ENCODE measurements at places on chromosomes 5 and 9.

- DNase-seq, result no peak
Observed at GRCh38 chr9:132175431-132175830, 13.6 kb downstream of the NTNG2 start.

GRCh38 chr5:173922527-173922926, 34.4 kb downstream of the CPEB4 start:
- no peak for DNase-seq

- DNase-seq, result no peak
Observed at GRCh38 chr9:37700131-37700530, 49.4 kb downstream of the FRMPD1 start.

DNA sequence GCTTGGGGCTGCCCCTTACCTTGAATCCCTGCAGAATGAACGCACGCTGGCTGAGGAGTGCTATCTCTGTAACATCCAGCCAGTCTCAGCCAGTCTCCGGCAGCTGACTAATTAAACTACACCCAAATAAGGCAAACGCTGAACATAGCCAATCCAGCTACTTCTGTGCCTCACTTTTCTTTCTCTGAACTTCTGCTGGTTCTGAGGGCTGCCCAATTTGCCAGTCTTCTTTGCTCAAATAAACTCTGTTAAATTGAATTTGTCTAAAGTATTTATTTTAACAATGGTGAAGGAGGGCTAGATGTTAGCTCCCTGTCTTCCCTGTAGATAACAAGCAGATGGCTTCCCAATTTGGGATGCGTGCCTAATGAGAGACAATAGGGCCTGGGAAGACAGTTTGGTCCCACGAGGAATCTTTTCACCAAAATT, 154.0 kb upstream of the NFIL3 start:
- DNase-seq, result no peak

- DNase-seq, result no peak
Observed at GRCh38 chr9:108865037-108865436, 3.0 kb downstream of the ACTL7A start.

DNA sequence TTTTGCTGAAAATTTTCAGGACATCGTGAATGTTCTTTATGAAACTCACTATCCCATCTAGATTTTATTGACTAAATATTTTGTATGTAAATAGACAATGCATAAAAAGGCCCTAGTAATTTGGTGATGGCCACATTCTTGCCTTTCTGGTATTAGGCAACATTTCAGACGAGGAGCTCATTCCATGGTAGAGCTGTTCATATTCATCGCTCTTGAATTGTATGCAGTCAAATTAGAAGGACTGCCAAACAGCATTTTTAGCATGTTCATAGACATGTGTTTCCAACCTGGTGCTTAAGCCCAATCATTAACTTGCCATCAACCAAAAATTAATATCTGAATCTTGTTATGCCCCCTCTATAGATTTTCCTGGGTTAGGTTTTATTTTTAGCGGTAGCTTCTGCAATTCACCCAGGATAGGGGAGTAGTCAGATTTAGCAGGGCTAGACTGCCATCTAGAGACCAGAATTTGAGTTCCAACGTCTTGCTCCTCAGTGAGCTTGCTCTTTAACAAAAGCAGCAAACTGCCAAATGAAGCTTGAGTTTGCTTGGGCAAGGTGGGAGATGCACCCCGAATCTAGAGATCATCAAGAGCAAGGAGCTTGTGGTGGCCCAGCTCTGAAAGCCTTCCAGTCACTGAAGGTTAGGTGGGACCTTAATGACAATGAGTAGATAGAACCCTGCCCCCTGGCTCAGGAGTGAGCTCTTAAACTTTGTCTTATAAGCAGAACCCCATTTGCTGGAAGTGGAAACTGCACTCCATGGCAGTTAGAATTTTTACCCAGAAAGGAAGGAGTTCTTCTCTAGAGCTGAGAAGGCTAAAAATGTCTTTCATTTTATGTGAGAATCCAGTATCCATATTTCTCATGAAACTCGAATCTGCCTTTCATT, 456.2 kb downstream of the RASEF start:
- DNase-seq, result no peak

DNA sequence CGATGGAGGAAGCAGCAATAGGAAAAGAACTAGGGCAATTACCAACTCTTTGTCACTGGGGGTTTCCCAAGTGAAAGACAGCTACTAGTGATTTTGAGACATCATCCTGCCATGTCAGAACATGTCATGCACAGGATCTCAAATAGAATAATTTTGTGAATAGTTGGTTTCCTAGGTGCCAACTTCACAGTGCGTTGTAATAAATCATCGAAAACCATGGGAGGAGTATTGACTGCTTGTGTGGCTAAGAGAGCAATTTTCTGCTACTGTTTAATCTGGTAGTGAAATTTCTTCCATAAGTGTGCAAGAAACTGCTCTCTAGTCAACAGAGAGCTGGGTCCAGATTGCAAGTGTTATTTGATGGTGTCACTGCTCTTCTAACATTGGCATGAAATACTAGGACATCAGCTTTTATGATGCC, 168.6 kb downstream of the NNT start:
- no peak for DNase-seq

DNA sequence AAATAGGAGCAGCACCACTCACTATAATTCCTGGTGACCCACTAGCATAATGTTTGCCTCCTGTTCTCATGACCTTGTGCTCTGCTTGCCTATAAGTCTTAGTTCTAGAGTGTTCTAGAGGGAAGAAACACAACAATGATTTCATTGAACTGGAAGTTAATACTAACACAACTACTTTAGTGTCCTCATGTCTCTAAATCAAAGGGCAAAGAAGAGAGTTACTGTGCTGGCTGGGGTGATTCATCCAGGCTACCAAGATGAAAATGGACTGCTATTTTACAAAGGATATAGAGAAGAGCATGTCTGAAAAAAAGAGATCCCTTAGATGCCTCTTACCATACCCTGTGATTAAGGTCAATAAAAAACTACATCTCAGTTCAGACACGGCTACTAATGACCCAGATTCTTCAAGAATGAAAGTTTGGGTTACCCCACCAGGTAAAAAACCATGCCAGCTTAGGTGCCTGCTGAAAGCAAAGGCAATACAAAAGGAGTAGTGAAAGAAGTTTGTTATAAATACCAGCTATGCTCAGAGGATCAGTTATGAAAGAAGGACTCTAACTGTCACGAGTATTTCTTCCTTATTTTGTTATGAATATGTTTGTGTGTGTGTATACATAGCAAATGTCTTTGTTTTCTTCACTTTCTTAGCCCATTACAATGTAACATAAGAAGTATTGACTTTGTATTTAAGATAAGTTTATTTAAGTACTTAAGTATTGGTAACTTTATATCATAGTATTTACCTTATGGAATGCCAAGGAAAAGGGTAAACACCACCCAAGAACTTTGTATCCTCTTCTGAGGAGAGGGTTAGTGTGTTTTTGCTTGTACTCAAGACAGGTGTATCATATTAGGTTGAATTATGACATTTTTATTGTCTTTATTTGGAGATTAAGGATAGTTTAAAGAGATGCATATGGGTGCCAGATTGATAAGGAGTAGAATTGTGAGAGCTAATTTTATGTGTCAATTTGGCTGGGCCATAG, 314.1 kb upstream of the PTGER4 start:
- no peak for DNase-seq

- DNase-seq, result no peak
Observed at GRCh38 chr9:7118633-7119032, 360.9 kb downstream of the KDM4C start.

DNA sequence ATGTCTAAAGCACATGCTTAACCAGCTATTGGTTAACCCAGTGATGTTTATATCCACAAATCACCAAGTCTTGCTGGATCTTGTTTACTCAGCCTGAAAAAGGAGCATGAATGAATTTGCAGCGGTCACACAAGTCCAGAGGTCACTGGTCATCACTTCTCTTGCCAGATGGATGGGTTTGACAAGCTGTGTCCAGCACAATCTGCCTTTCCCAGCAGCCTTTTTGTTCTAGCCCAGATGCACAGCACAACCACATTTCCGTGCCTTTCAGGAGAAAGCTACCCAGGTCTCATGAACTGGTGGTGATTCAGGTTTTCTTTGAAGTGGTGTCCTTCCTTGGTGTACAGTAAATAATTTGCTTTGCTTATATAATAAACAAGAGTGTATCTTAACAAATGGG, 32.1 kb downstream of the TMEM252 start:
- no peak for DNase-seq

- DNase-seq, result no peak
Observed at GRCh38 chr9:79215821-79216220, 355.9 kb upstream of the TLE4 start.

DNA sequence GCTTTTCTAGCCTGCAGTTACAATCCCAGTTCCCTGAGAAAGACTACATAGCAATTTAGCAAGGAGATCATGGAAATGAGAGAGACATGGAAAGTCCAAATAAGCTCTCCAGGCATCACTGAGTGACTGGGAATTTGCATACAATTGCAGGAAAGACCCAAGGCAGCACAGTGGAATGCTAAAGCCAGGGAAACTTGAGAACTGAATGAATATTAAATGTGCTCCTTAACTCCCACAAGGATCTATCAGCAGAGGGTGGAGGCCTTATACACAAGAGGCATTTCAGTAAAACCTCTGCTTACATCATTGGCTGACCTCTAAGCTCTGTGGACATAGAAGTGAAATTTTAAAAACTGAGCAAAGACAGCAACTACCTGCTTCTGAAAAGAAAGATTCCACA, 355.6 kb upstream of the DAB2 start:
- no peak for DNase-seq

- DNase-seq, result no peak
Observed at GRCh38 chr5:80140496-80140895, 105.3 kb downstream of the THBS4 start.

- DNase-seq, result no peak
Observed at GRCh38 chr9:72023596-72023995, 36.8 kb downstream of the C9orf57 start.

DNA sequence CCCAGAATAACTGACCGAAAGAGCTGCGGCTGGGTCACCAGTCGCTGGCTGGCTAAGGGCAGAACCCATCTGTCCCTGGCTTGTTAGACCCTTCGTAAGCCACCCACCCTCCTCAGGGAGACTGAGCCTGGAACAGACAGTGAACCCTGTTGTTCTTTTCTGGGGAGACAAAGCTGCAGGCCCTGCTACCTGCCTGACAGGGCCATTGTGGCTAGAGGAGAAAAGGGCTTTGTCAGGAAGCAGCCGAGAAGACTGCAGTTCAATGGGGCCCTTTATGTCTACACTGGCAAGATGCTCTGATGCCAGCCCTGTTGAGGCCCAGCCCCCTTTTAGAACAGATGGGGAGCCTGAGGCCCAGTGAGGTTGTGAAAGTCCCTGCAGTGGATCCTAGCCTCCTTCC, 3.7 kb upstream of the NIPAL4 start:
- no peak for DNase-seq

DNA sequence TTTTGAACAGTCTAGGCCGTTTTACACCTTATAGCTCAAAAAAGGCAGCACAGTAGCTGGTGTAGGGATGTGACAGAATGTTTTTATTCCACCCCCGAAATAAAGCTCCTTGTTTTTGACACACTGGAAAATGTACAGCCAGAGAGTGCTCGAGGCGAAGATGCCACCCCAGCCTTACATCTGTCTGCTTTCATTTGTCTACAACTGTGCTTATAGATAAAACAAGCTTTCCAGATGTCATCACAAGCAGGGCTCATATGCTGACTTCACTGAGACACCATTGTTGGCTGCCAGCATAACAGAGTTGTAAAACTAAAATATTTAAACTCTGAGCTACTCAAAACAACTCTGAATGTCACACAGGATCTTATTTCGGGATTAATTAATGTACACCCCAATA, 386.3 kb downstream of the BNC2 start:
- DNase-seq, result no peak

DNA sequence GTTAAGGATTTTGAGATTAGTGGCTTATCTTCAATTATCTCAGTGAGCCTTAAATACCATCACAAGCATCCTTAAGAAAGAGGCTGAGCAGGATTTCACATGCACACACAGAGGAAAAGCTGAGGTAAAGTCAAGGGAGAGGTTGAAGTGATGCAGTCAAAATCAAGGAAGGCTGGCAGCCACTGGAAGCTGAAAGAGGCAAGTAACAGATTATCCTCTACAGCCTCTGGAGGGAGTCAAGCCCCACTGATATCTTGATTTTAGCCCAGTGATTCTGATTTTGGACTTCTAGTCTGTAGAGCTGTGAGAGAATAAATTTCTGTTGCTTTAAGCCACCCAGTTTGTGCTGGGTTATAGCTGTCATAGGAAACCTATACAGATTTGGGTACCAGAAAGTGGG, 80.1 kb downstream of the ANKRD31 start:
- DNase-seq, result no peak

GRCh38 chr9:81079055-81079454, 610.3 kb downstream of the TLE1 start:
- no peak for DNase-seq

DNA sequence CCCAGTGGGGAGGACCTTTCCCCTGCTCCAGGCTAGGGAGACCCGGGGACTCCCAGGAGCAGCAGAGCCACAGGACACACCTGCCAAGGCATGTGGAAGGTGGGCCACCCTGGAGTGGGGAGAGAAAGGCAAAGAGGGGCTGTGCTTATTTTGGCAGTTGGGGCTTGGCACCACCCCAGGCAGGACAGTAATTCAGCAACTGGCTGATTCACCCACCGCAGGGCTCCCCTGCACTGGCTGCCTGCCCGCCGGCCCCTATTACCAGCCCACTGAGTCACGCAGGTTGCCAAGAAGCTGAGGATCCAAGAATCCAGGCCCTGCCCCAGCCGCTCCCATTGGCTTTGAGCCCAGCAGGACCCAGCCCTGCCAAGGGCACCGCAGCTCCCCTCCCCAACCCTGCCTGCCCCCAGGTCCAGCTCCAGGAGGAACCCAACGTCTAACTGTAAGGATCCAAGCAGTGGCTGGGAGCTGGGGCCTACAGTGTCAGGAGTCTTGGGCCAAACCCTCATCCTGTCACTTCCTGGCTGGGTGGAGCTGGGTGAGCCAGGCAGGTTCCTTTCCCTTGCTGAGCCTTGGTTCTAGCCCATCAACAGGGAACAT, 14.2 kb upstream of the RALGDS start:
- no peak for DNase-seq

DNA sequence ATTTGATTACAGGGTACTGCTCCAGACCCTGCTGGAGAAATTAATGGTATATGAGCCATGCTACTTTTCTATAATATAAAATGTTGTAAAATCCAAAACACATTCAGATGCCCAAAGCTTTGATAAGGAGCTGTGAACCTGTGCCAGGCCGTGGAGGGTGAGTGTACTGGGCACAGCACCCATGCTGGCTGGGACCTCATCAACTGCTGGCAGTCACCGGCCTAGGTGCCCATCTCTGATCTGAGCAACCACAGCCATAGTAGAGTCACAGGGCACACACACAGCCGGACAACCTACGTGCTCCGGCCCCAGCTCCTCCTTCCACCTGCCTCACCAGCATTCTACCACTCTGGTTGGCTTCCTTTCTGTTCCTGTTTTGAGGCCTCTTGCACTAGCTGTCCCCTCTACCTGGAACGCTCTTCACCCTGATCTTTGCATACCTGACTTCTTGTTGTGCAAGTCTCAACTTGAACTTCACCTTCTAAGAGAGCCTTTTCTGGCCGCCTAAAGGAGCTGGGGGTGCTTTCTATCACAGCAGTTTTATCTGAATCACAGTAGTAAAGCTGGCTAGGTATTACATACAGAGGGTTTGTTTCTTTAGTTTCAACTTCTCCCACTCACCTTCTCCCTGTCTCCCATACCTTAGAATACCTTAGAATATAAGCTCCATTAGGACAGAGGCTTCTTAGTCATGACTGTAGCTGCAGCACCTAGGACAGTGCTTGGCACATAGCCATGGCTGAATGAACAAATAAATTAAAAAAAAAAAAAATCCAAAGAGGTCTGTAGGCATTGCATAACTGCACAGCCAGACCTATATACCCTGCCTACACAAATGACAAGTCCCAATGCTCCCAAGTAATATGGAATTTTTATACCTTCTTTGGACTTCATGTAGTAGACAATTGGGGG, 51.7 kb downstream of the MED27 start:
- DNase-seq, result no peak

Data from stimulated activated CD8-positive, alpha-beta memory T cell treated with anti-CD3 and anti-CD28 coated beads, Interleukin-12 subunit alpha, Interleukin-12 subunit beta, amount 100 ng/mL, for 1 hour (primary cell).